ENCODE measurements at places on chromosomes 12 and 14.

DNA sequence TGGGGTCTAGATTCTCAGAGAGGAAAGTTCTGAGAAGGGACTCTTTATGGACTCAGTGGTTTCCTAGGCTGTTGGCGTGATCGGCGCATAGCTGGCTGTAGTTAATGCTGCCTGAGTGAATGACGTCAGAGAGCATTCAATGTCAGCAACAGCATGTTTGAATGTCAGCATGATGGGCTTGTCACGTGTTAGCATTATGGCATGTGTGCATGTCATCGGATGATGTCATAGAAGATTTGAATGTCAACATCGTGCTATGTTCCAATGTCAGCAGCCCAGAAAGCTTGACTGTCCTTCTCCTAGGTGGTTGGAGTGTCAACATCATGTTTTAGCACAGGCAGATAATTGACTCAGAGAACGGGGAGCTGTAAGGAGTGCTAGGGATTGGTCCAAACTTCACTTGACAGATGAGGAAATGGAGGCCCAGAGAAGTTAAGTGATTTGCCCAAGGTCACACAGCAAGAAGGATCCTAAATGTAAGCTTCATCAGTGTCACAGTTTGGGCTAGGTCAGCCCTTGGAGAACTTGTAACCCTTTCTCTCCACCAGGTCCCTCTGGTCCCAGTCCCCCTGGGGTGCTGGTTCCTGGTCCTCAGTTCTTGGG is 45.5 kb downstream of the MVK start:
- no peak for DNase-seq

DNA sequence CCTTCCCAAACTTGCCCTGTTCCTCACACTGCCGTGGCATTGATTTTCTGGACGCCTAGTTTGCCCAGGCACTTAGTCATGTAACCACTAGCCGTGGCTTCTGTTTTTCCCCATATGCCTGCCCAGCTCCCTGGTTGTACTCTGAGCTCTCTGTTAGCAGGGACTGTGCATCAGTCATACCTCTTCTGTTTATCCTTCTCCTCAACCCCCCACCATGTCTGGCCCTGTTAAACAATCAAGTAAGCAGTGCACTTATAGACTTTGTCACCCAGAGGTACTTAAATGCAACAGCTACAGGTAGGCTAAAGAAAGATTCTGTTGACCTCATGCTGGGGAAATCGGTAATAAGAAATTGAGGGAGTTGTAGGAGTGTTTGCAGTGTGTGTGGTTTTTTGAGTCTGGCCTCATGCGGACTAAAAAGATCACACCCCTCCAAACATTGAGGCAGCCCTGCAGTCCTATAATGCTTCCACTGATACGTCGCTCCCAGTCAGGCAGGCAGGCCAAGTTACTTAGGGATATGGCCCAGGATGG is 17.0 kb downstream of the UBE3B start:
- DNase-seq = no peak

- no peak for DNase-seq
Measured at GRCh38 chr12:68375756-68376695, 43.9 kb upstream of the MDM1 start.

GRCh38 chr12:110079477-110080400 is 31.4 kb upstream of the C12orf76 start:
- no peak for DNase-seq

DNA sequence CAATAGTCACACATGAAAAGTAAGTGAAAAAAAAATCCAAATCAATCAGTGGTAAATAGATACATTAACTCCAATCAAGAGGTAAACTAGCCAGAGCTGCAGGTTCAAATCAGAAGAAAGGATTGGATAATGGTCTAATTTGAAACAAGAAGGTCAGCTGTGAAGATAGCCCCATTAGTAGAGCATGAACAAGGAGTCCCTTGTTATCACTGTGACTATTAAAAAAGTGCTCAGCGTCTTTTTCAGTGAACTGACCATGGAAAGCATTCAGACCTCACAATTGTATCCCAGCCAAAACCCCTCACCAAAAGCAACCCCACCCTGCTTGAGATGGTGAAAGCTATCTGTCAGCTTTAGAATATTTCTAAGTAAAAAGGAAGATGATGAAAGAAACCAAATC is 125.0 kb upstream of the EGLN3 start:
- no peak for DNase-seq

DNA sequence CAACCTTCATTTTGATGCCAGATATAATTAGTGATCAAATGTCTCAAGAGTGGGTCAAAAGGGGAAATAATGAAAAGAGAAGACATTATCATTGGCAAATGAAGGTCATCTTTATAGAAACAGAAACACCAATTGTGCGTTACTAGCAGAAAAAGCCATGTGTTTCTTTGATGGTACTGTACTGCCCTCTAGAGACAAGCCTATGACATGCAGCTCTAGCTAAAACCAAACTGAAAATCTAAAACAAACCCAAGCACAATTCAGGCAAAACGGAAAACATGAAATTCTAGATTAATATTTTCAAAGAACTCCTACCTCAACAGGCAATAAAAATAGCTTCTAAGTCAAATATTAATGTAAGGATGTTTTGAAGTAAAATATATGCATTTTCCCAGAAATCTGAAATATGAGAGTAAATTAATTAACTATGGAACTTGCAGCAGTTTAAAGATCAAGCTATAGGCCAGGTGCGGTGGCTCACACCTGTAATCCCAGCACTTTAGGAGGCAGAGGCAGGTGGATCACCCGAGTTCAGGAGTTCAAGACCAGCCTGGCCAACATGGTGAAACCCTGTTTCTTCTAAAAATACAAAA is 115.4 kb downstream of the KLHL28 start:
- DNase-seq = no peak

- no peak for DNase-seq
Measured at GRCh38 chr14:92652413-92653151, 95.8 kb downstream of the LGMN start.

DNA sequence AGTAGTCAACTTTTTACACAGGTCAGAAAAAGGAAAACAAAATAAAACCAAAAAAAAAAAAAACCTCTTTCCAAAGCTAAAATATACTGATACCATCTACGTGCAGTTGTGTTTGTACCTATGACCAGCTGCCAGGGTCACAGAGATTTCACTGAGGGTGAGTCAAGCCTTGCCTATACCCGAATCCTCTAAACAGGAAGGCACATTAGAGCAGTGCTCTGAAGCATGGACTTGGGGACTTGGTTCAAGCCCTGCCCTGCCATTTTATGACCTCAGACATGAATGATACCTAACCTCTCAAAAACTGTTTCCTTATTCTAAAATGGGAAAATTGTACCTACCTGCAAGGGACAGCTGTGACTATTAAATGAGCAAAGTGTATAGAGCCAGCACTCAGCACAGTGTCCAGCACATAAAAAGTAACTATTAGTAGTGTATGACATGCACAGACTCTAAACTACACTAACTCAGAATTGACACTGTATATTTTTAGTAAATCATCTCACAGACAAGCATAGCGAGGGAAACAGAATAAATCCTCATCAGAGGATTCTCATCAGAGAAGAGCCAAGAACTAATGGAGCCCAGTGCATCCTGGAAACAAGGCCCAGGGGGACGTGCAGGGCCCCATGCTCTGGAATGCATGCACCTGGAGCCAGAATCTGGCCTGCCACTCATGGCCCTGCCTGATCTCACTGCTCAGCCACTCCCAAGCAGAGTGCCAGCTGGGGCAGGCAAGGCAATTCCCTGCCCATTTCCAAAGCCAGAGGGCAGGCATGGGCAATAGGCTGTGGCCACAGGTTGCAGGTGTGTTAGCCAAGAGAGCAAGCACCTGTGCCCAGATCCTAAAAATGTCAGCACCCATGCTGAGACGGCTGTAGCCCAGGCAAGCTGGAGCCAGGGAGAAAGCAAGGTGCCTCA is 57.0 kb downstream of the NT5DC3 start:
- no peak for DNase-seq

DNA sequence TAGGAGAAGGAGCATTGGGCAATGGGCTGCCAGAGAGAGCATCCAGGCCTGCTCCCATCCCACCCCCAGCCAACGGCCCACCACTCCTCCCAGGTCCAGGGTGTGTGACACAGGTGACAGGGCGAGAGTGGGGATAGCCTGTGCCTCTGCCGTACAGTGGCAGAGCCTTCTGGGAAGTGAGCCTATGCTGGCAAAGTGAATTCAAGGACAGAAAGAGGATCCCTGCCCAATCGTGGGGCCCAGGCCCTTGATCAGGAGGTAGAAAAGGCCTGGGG is 553 bp upstream of the KRT79 start:
- no peak for DNase-seq

- DNase-seq = no peak
Measured at GRCh38 chr12:111274777-111275176, 94.1 kb downstream of the PHETA1 start.

DNA sequence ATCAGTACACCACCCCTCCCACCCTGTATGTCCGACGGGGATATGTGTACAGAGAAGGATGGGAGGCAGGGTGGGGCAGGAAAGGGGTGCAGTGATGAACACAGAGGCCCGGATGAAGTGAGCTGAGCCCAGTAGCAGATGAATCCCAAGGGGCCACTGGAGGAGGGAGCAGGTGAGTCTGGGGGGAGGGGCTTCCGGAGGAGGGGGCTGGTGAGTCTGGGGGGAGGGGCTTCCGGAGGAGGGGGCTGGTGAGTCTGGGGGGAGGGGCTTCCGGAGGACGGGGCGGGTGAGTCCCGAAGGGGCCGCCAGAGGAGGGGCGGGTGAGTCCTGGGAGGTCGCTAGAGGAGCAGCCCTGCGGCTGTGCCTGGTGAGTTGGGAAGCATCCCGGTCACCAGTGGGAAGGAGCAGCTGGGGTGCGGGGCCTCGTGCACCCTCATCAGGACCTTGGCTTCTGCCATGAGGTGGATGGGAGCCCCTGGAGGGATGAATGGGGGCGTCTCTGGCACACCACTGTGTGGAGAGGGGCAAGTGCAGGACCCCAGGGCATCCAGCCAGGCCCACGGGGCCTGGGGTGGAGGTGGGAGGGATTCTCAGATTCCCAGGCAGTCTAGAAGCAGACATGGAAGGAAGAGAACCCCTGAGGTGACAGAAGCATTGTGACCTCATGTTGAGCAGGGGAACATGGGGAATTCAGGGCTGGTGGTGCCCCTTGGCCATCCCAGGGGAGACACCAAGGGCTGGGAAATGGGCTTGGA is 14.0 kb downstream of the BEGAIN start:
- DNase-seq = no peak

DNA sequence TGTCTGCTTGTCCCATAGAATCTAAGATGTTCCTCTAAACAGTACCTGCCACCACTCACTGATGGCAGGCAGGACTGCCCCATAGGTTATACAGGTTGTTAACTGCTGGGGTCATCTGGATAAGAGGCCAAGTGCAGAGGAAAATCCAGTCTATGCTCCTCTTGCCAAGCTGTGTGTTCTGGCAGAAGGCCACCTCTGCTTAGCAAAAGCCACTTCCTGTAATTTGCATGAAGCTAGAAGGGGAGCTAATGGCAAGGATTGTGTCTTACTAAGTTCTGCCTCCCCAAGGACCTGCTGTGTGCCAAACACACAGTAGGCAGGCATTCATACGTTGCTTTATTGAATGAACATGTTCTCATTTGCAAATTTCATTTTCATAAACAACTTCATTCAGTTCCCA is 445.4 kb downstream of the BCL11B start:
- no peak for DNase-seq

DNA sequence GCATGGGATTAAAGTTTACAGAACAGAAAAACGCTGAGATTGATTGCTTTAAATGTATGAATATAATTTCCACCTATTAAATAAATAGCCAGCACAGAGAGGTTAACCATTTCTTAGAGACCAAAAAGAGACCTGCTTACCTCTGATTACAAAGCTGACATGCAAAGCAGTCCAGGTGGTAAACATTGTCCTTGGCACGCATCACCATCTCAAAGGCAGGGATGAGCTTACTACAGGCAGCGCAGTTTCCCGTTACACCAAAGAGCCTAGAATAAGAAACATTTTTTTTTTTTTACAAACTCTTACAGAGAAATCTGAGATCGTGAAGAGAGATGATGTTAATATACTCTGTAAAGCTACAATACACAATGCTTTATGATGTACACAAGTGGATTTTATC is 45.7 kb downstream of the LMO3 start:
- no peak for DNase-seq

- DNase-seq = no peak
Measured at GRCh38 chr14:91062600-91062999, 2.2 kb upstream of the RPS6KA5 start.

DNA sequence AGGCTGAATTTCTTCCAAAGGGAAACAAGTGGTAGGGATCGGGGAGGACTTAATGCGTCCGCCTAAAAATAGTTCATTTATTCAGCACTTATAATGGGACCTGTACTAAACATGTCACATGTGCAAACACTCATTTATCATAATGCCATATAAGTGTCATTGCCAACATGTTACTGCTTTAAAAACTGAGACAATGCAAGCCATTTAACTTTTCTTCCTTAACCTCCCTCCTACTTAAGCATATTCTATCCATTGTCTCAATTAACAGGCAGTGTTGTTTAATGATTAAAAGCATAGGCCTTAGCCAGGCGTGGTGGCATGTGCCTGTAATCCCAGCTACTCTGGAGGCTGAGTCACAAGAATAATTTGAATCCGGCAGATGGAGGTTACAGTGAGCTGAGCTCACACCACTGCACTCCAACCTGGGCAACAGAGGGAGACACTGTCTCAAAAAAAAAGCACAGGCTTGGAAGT is 13.5 kb upstream of the SCFD1 start:
- no peak for DNase-seq

DNA sequence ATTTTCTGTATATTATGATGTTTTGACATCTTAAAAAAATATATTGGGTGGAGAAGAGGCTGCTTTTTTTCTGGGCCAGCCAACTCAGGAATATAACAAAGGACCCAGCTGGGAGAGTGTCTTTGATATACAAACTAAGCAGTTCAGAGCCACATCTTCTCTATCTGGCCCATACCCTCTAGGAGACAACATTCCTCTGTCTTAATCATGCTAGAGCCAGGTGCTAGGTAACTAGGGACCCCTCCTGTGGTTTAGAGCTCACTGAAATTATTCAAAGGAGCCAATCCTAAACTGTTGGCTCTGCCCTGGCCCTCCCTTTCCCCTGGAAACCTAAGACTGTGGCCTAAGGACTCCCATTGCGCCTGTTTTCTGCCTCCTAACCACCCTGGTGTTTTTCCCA is 193.1 kb upstream of the DIO2 start:
- DNase-seq = no peak

DNA sequence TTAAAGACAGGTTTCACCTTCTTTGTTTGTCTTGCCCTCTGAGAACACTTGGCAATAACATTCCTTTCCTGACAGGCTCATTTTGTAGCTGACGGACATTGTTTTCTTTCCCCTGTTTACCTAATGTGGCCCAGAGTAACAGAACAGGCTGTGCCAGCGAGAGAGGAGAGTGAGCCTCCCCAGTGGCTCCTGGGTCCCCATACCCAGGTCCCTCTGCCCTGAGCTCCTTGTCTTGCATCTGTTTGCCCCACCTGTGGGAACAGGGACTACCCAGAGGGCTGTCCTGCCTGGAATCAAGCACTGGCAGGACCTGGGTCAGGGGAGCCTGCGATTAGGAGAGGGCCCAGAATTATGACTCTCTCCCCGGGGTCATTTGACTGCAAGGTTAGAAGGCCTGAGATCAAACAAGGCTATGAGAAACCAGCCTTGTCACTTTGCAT is 222.9 kb downstream of the ZFP36L1 start:
- no peak for DNase-seq

- DNase-seq = no peak
Measured at GRCh38 chr12:46292754-46293402, 24.0 kb upstream of the SLC38A1 start.

GRCh38 chr14:71985538-71986189 is 53.4 kb downstream of the RGS6 start:
- DNase-seq = peak; percentile 55

GRCh38 chr14:68774771-68775613 is 17.9 kb downstream of the ZFP36L1 start:
- DNase-seq = peak; percentile 32

Measured in right forelimb (tissue), 1 donor.